ENCODE measurements at places on chromosomes 4 and X.

GRCh38 chr4:48290146-48290772 lies 20.6 kb upstream of the TEC start:
- no peak for DNase-seq

DNA sequence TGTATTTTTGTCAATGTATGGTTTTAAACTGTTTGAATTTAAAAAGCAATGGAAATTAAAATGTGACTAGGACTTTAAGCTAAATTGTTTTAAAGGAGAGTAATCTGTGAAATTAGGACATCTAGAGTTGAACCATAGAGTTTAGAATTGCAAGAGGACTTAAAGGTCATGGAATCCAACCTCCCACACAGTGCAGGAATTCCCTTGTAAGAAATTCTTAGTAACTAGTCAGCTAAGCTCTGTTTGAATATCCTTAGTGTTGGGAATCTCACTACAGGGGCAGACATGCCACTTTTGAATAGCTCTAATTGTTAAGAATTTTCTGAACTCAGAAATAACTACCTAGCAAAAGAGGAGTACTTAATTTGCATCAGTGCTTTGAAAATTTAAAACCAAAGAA lies 292.9 kb downstream of the IL1RAPL1 start:
- DNase-seq, result no peak

- no peak for DNase-seq
These were observed 64.5 kb downstream of the CDS1 start for GRCh38 chr4:84647312-84647884.

DNA sequence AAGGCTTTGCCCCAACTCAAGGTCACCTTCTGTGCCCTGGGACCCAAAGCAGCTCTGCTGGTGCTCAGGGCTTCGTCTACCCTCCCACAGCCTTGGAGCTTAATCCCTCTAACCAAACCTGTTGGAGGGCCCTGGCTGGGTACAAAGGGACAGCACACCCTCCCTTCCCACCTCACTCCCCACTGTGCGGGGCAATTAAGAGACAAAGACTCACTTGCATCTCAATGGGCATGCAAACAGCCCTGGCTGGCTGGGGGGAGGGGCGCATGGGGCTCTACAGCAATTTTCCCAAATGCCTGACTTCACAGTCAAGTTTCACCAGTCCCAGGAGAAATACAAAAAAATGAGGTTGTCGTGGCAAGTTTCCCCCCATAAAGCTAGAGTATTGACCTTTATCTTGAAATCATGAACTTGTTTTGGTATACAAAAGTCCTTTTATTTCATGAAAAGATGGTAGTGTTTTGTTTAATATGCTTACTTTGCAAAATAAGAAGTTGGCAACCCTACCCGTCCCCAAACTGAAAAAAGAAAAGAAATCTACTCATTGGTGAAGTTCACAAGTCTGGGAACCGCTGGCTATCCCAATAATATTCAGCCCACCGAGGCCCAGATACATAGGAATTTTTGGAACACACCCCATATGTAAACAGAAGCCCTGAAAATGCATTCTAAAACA lies 4.1 kb upstream of the CD99L2 start:
- DNase-seq, result no peak

- DNase-seq, result no peak
These were observed 86.4 kb downstream of the ELOVL6 start for GRCh38 chr4:110112056-110112455.

GRCh38 chr4:36891971-36892370 lies 352.6 kb upstream of the NWD2 start:
- DNase-seq, result no peak

DNA sequence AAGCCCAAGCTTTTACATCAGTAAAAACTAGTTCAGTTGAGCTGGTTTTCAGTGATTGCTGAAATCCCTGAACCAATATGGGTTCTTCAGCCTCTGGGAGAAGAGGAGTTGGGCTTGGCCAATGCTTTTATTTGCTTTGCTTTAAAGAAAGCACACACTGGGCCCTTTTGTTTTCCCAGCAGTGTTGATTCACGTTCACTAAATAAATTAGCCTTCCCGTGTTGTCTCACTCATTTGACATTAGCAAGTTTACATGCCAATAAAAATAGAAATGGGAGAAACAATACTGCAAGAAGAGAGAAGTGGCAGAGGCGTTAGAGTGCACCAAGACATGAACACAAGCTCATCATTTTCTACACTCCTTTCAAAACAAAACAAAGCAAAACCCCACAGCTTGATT lies 136.2 kb downstream of the SHROOM3 start:
- no peak for DNase-seq

GRCh38 chrX:116378961-116379360 lies 57.4 kb upstream of the SLC6A14 start:
- no peak for DNase-seq

GRCh38 chr4:158821228-158821971 lies 52.6 kb downstream of the FNIP2 start:
- no peak for DNase-seq

DNA sequence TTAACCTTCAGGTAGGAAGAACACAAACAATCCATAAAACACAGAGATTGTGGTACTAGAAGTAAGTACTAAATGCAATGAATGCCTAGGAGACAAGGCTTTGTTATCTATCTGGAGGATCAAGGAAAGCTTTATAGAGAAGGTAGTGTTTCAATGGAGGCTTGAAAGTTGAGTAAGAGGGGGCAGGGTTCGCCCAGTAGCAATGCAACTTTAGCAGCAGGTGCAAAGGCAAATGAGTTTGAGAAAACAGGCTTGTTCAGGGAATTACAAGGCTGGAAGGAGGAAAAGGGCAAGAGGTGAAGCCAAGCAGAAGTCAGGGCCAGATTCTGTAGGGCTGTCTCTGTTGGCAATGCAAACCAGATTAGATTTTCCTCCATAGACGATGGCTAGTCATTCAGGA lies 35.5 kb upstream of the AMELX start:
- no peak for DNase-seq

- no peak for DNase-seq
These were observed 3.0 kb downstream of the STARD8 start for GRCh38 chrX:68650491-68650890.
